ENCODE measurements at places on chromosomes 2 and 18.

GRCh38 chr2:165898381-165898780, 55.2 kb downstream of the TTC21B start:
- no peak for DNase-seq

DNA sequence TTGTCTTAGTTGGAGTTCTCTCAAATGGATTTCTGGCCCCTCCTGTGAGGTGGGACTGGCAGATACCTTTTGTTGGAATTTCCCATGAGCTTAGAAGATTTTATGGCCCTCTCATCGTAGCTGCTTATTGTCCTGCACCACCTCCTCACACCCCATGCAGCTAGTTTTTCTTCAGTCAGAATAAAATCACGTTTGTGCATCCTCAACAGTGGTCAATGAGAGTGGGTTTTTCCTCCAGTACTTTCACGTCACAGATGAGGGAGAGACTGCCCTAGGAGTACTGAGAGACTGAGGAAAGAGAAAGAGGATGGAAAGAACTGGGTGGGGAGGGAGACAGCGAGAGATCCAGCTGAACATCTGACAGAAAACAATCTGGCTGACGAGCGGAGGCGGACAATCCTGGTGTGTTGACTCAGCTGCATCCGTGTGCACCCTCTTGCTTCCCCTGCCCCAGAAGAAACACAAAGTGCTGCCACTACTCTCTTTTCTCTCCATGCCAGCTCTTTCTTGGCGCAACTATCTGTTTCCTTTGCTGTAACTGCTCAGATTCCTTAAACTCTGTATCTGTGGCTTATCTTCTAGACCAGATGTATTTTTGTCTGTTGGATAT, 7.4 kb downstream of the RAPGEF4 start:
- DNase-seq: peak; percentile 86

GRCh38 chr2:79935771-79936657, 368.5 kb downstream of the LRRTM1 start:
- DNase-seq: peak; percentile 38

DNA sequence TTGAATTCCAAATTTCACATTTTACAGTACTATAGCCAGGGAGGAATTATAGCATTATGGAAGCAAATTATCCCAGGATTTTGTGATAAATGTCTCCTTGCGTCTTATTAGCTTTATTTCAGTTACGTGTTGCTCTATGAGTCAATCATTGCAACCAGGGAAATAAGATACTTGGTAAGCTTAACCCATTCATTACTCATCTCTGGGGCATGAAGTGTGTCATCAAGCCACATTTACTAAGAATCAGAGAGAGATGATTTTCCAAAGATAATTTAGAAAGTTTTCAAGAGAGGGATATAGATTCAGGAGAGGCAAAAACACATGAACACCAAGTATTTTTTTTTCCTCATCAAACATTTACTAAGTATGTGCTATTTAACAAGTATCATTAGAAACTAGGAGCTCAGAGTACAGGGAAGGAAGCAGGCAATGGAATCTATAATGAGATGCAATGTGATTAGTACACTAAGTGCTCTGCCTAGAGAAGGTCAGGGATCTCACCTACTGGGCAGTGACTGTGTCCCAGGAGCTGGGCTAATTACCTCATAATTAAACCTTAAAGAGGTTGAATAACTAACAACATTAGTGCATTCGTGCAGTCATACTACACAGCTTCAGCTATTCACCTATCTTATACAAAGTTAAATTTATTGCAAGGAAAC, 217.8 kb upstream of the NXPH2 start:
- DNase-seq: no peak

DNA sequence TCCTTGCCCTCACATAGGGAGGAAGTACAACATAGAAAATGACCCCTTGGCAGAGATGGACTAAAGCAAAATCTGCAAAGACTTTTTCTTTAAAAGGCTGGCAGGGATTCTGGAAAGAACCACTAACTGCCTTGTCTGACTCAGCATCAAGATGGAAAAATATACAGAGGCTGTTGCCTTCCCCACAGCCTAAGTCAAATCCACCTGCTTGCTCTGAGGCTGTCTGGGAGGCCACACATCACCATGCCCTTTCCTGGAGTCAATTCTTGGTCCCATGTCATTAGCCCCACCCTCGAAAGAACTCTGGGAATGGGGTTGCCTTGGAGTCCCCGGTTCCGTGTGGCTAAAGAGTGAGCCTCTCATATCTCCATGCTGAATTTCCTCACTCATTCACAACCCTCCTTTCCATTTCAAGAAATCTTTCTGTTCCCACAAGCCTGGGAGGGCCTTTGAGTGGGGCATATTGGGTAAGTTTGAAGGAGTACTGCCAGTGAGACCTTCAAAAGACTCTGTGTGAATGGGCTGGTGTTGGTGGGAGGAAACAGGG, 39.4 kb downstream of the BMP10 start:
- no peak for DNase-seq

GRCh38 chr2:10028988-10029874, 14.1 kb upstream of the KLF11 start:
- DNase-seq: no peak

- DNase-seq: no peak
These were observed 18.1 kb upstream of the RASGRP3 start for GRCh38 chr2:33458248-33458819.

DNA sequence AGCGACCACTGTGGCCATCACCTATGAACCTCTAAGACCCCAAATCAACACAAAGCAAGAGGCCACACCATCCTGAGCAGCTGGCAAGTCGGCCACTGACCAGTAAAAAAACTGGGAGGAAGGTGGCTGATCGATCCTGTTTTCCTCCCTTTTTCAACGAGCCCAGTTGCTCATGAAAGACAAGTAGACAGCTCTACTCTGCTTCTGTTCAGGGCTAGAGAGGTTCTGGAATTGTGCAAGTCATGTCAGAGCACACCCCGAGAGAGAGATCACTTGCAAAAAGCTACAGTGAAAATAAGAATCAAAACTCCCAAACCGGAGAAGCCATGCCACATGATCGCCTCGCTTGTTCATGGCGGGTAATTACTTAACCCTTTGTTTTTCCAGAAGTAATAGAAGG, 34.6 kb downstream of the ZNF516 start:
- no peak for DNase-seq

DNA sequence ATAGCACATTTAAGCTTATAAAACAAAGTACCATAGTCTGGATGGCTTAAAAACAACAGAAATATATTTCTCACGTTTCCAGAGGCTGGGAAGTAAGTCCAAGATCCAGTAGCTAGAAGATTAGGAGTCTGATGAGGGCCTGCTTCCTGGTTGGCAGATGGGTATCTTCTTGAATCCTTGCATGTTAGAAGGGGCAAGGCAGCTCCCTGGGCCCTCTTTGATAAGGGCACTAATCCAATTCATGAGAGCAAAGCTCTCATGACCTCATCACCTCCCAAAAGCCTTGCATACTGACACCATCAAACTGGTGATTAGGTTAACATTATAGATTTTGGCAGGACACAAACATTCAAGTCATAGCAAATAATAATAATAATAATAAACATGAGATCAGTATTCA, 146.4 kb downstream of the CCDC102B start:
- DNase-seq: no peak

- DNase-seq: peak; percentile 78
These were observed at the start of gene KIF1A for GRCh38 chr2:240819858-240820606. KIF1A (minus strand) TSS chr2:240820219; CDS start chr2:240797752, 22,467 bp downstream.

DNA sequence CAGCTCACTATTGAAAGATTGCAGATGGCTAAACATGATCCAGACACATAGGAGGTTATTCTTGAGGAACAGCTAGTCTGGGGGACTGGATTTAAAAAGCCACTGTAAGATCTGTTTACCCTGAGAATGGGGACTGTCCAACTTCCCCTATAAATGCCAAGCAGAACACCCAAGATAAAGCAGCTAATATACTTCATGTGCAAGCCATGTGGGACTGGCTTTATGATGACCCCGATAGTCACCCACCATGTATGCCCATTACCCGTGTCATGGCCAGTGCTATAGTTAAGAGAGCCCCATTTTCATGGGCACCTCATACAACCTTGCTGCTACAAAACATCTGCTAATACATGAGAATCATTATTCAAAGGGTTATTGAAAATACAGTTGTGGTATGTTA, 16.0 kb downstream of the YPEL5 start:
- no peak for DNase-seq

DNA sequence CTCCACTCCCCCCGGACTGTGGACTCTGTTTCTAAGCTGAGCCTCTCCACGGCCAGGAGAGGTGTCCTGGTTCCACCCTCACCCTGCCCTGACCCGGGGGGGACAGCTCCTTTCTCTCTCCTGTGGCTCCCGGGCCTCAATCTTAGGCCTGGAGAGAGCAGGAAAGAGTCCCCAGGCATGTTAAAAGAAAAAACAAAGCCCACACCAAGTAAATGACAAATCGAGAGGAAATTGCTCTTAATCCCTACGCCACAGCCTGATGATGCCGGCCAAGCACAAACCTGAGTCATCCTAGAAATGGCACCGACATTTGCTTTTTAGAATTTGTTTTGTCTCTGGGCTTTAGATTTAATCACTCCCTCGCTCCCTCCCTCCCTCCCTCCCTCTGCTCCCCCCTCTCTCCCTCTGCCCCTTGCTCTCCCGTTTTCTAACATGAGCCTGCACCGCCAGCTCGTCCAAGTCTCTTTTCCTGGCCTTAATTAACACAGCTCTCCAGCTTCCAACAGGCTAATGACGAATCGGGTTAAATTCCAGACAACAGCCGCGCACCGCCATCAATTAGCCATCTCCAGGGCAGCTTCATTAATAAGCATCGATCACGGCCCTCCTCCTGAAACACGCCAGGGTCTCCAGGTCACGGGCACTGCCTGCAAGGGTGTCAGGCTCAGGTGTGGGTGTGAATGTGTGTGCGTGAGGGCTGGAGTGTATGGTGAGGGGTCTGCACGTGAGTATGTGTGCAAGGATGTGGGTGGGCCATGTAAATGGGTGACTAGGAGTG, 230.8 kb downstream of the CELF4 start:
- peak; percentile 2 for DNase-seq

- no peak for DNase-seq
These were observed 59.3 kb downstream of the WDR75 start for GRCh38 chr2:189500456-189501160.

- no peak for DNase-seq
These were observed 94.5 kb downstream of the SNTG2 start for GRCh38 chr2:1045109-1045508.

GRCh38 chr2:54353216-54353615, 97.2 kb upstream of the TSPYL6 start:
- DNase-seq: no peak

DNA sequence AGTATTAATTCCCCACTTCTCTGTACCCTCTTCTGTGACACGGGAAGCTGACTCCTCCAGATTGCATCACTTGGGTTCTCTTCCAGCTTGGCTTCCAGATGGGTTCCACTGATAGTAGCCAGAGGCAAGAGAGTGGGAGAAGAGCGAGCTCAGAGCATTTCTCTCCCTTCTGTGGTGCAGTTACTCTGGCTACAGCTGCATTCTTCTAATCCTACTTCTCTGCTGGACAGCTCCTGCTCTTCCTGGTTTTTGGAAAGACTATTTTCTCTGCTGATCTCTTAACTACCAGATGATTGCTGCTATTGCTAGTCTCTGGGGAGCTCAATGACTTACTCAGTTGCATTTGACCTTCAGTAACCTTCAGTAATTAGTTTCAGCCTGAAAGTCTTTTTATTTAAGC, 187.5 kb upstream of the MAP2 start:
- DNase-seq: no peak

- DNase-seq: no peak
These were observed 192.0 kb downstream of the ALK start for GRCh38 chr2:29729401-29729800.

- DNase-seq: no peak
These were observed 152.5 kb downstream of the PLEKHA3 start for GRCh38 chr2:178632729-178633128.

DNA sequence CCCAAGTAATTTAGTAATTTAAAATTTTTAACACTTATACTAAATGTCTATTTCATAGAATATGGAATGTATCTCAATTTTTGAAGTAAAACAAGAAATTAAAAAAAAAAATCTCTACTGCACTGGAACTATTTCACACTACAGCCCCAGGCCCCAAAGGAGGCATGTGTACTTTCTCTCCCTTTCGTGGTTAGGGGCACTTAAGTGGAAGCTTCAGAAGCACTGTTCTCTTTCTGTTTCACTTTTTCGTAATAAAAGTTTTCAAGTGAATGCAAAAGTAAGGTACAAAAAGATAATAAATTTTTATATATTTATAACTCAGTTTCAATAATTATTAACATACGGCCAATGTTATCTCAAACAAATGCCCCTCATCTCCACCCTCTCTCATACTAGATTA, 123.8 kb upstream of the STON1 start:
- DNase-seq: no peak

- no peak for DNase-seq
These were observed 64.9 kb downstream of the DNMT3A start for GRCh38 chr2:25276569-25277465.

GRCh38 chr2:68716604-68717304, 17.9 kb upstream of the ARHGAP25 start:
- no peak for DNase-seq

DNA sequence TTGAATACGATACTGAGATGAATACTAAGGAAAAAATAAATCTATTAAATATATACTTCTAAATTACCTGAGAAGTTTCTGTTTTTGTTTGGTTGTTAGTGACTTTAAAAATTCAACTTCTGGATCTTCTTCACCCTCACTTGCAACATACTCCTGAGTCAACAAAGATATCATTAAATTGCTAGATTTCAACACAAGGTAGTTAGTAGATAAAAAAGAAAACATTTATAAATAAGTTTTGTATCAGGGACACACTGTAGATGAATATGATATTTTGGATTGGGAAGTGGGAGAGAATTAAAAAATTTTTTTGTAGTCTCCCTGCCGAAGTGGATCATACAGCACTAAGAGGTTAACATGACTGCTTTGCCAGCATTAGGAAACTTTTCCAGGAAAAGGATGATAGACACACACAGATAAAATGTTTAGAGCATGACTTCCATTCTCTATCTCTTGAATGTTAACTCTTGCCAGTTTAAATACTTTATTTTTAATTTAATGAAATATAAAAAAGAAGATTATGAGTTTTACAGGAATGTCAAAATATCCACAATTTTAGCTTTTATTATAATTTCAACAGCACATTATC, 15.9 kb downstream of the SP9 start:
- DNase-seq: no peak

GRCh38 chr2:237440819-237441281, 26.9 kb upstream of the COL6A3 start:
- no peak for DNase-seq

GRCh38 chr2:62354771-62355561, 151.0 kb downstream of the TMEM17 start:
- DNase-seq: peak; percentile 30

DNA sequence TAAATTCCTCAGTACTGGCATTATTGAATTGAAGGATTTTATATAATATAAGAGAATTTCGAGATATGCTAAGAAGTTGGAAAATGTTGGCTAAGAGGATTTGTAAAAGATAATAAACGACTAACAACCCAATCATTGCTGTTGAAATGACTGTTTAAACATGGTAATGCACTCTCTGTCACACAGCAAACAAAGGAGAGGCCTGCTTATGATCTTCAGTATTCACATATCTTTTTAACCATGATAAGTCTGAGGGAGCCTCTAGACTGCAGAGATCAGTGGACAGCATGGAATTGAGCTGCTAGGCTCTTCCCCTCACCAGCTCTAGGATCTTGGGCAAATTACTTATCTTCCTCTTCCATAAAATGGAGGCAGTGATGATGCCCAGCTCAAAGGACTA, 2.7 kb downstream of the KCTD18 start:
- DNase-seq: no peak
